ENCODE measurements at places on chromosomes 13 and 19.

DNA sequence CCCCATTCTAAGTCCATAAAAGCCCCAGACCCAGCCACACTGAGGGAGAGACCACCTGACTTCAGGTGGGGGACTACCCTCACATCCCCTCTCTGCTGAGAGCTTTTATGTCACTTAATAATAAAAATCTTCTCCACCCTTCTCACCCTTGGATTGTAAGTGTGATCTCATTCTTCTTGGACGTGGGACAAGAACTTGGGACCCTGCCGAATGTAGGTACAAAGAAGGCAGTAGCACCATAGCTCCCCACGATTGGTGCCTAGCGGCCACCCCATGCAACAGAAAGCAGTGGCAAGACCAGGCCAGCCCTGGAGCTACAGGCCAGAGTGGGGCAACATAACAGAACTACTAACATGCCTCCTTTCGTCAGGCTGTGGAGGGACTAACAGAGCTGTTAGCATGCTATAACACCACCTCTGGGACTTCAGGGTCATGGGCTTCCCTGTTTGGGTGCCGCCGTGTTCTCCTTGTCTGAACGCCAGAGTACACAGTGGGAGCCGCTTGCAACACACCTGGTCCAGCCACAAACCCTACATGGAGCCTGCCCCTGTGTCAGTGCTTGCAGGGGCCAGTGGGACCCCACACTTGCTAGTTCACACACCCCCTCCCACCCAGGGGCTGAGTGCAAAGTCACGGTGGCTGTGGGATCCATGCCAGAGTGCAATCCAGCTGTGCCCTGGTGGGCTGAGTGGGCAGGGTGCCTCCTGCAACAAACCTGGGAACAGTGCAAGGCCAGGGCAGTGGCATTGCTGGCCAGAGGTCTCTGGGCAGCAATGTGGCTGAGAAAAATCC, 5.2 kb upstream of the FBXO17 start:
- no peak for DNase-seq

- peak; percentile 98 for DNase-seq
Observed at GRCh38 chr19:13689085-13689484, 75.2 kb upstream of the MRI1 start.

DNA sequence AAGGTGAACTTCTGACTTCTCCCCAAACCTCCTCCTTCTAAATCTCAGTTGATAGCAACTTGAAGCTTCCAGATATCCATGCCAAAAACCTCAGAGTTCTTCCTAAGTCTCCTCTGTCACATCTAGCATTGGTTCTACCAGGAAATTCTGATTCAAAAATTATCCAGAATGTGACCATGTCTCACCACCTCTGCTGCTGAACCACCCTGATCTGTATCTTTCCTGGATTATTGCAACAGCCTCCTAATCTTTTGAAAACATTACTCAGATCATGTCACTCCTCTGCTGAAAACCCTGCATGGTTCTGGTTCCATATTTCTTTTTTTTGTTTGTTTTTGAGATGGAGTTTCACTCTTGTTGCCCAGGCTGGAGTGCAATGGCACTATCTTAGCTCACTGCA, 78.7 kb upstream of the TNFSF11 start:
- peak; percentile 62 for DNase-seq

GRCh38 chr13:52775511-52775910, 35.9 kb upstream of the CNMD start:
- no peak for DNase-seq

GRCh38 chr13:36880961-36881360, 39.1 kb downstream of the SMAD9 start:
- DNase-seq, result no peak

DNA sequence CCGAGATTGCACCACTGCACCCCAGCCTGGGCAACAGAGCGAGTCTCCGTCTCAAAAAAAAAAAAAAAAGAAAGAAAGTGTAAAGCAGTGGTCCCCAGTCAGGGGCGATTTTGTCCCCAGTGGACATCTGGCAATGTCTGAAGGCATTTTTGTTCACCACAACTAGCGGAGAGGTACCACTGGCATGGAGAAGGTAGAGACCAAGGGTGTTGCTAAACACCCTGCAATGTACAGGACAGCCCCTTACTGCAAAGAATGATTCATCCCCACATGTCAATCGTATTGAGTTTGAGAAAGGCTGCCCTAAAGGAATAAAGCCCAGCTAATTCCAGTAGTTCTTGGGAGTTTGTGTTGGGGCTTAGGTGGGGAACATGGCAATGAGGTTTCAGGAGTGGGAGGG, 38.7 kb downstream of the CYP4F2 start:
- DNase-seq, result no peak

DNA sequence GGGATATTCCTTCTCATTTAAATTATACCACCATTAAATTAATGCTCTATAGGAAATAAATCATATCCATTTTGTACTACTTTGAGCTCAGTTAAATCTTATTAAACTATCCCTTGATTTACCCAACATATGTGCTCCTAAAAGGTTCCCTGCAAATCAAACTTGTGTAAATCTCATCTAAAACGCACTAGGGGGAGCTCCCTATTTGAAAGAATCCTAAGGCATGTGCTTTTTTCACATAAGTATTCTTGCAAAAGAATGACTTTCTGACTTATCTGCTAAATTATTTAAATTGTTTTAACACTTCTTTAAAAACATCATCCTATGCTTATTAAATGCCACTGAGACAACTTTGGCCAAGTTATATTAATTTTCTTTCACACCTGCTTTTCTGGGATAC, 7.9 kb downstream of the INTS6 start:
- peak; percentile 53 for DNase-seq

DNA sequence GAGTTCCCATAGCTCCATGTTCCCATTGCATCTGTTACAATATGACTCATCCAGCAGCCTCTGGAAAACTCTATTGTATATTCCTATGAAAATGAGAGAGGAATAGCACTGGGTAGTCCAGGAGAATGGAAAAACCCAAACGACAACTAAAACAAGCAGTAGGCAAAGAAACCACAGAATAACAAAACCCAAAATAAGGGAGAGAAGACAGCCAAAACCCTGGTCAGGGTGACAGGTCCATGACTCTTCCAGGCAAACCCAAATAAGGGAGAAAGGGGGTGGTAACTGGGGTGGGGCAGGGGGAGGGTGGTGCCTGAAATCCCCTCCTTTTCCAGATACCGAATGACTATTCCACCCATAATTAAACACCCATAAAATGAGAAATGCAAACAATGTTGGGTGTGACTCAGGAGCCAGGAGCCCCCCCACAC, 4.0 kb upstream of the ZNF8 start:
- DNase-seq, result no peak

GRCh38 chr13:33817513-33817900, 442 bp upstream of the RFC3 start:
- DNase-seq, result peak; percentile 50

GRCh38 chr19:45391346-45391745, 13.5 kb downstream of the PPP1R13L start:
- DNase-seq, result peak; percentile 68

Measured in OCI-M1 (cell line).